ENCODE measurements at places on chromosomes 16 and 17.

DNA sequence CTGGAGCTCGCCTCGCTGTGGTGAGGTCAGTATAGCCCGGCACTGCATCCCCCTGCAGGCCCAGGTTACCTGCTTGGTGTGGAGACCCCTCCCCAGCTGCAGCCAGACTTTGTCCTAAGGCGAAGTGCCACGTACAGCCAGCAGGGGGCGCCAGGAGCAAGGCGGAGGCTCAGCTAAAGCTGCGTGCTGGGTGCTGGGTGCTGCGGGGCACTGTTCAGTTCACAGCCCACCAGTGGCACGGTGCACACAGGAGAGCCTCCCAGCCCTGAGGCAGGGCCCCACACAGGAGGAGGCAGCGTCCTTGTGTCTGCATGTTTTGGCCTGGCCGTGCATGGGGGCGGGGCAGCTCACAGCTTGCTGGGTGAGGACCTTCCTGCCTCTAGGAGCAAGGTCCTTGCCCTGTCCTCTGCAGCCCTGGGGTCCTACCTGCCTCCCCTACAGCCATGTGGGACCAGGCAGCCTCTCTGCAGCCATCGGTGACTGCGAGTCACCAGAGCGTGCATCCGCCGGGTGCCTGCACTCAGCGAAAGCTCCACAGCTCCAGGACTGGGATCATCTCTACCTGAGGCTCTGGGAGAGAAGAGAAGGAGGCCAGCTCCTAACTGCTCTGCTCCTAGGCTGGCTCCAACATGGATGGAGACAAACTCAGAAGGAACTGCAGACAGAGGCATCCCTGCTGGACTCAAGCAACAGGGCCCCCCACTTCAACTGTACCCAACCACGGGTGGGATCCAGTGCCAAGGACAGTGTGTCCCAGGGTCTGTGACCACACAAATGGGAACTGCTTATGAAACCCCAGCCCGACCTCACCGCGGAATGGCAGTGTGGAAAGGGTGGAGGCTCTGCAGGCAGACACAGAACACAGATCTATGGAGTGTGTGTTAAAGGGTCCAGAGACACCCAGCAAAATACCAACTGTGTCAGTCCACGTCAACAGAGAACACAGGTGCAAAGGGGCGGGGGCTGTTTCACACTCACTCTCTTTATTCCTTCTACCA lies 19.0 kb downstream of the SLC7A5 start:
- DNase-seq = peak; percentile 65

GRCh38 chr16:85564277-85565051 lies 48.7 kb upstream of the GSE1 start:
- DNase-seq = no peak

DNA sequence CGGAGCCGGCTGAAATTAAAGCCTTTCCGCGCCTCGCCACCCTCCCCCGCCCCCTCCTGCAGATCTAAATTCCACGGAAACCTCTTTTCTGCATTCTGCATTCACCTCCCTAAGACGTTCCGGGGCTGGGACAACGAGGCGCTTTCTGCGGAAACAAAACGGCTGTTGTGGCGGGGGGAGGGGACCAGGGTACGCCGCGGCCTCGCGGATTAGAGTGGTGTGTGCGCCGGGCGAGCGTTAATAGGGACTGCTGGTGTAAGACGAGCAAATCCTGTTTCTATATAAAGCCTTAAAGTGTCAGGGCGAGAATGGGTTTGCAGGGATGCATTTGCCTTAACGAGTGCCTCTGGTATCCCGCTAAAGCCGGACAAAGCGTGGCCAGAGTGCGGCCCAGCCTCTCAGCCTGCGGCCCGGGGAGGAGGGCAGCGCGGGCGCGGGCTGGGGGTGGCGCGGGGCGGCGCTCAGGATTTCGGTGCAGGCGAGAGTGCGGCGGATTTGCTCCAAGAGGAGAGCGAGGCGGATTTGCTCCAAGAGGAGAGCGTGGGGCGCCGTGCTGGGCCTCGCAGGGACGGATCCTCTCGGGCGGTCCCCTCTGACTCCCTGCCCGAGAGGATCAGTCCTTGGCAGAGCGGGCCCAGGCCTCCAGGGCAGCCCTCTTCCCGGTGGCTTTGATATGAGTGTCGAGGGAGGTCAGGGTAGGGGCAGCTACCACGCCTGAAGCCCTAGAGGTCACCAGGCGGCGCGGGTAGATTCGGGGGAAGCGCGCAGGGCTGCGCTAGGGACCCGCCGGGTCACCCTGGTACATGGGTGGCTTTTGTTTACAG lies 5.1 kb downstream of the BAHCC1 start:
- DNase-seq = no peak

GRCh38 chr17:54937018-54937417 lies 31.4 kb downstream of the COX11 start:
- DNase-seq = no peak

- no peak for DNase-seq
Observed at GRCh38 chr17:64075913-64076312, 54.0 kb downstream of the ERN1 start.
